ENCODE measurements at places on chromosomes 1 and 21. TPM values are rescaled to one million over a fixed set of nuclear protein-coding genes. Genes with fewer than 3 reads are reported as not detected.

Gene FAM72D
- not detected for total RNA-seq

DNA sequence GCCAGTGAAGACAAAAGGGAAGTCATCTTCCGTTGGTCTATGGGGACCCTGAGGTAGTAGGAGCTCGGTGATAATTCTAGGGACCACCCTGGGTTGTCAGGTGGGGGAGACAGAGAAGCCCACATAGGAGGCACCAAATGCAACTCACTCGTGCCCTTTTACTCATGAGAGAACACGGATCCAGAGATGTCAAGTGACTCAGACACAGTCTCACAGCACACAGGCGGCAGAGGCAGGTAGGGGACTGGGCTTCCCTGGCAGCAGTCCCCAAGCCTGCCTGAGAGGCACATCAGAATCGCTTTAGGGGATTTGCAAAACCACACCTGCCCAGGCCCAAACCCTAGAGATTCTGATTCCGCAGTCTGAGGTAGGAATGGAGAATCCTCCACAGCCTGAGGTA, 31.3 kb upstream of the RUNX3 start:
- DNase-seq, result no peak

Gene EXTL1
- total RNA-seq, result not detected

GRCh38 chr1:223074445-223075300, 68.4 kb downstream of the TLR5 start:
- DNase-seq, result no peak

DNA sequence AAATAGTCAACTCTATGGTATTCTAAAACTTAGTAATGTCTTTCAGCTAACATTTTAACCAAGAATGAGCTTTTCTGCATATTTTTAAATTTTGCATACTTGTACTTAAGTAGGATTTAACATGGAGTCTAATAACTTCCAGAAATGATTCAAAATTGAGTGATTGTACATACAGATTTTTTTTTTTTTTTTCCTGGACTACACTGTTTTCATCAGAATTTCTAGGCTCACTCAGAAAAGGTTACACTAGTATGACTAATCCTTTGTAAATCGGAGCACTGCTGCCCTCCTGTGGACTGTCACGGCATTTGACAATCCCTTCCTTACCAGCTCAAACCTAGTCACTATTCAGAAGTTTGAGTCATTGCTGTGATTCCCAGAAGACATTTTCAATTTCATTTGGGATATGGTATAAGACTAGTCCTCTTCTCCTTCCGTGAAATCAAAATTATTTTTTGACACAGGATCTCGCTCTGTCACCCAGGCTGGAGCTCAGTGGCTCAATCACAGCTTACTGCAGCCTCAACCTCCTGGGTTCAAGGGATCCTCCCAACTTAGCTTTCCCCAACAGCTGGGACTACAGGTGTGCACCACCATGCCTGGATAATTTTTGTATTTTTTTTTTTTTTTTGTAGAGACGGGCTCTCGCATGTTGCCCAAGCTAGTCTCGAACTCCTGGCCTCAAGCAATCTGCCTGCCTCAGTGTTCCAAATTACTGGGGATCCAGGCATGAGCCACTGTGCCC, 45.5 kb downstream of the CD46 start:
- DNase-seq, result peak; percentile 84

DNA sequence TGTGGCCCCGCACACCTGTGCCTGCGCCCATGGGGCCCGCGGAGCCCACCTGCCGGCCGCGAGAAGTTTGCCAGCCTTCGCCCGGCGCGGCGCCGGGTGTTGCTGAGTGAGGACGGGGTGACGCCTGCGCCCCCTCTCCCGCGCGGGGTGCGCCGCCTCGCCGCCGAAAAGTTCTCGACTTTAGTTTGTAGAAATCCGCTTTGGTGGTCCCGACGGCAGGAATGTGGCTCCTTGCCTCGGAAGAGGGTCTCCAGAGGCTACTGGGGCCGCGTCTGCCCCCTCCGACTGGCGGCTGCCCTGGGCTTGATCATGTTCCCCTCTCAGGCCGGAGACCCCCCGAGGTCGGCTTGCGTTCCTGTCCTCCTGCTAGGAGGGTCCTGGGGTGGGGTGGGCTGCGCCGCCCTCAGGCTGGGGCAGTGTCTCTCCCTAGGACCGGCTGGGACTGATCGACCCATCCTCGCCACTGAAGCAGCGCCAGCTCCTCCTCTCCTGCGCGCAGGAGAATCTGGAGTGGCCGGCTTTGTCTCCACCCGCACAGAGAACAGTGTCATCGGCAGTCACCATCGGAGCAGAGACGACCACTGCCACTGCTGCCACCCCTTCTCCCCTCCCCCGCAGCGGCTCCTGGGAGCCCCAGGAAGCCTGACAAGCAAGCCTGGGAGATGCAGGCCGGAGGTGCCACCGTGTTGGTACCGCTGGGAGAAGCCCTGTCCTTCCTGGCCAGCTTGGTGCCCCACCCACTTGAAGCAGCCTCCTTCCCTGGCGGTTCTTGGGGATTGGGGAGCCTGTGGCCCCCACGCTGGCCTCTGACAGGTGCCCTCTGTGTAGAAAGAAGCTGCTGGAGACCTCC, 553 bp upstream of the SLC30A2 start:
- DNase-seq, result no peak

Gene FCGR1A
- total RNA-seq, result 37.1 TPM

Gene ANKRD35
- total RNA-seq, result 9.6 TPM

DNA sequence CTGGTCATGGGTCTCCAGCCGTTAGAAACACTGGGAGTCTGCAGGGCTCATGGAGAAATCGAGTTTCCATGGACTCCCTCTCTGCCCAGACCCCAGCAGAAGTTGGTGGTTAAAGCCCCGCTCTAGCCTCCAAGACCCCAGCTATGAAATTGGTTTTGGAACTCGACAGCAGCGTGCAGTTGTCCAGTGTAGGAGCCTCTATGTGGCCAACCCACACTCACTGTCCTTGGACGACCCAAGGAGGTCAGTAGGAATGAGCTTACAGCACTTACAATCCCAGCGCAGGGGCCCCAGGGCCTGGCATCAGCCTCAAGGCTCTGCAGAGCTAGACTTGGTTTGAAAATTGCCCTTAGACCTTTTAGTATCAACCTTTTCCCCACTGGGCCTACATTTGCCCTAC, 3.2 kb upstream of the PRDM16 start:
- no peak for DNase-seq

Gene CYP4Z1
- 3.9 TPM for total RNA-seq

Gene KCNT2
- total RNA-seq, result 23.6 TPM

DNA sequence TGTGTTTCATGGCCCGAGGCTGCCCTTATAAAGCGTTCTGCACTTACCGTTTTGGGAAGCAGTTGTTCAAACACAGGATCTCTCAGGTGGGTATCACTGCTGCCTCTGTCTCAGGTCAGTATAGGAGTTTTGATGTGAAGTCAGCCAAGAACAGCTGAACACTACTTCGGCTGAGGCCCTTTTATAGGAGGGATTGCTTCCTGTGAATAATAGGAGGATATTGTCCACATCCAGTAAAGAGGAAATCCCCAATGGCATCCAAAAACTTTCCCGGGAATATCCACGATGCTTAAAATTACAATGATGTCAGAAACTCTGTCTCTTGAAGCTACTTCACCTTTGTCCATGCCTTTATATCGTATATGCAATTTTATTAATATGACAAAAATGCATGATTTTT, at the start of gene SELE:
Gene SELE (minus strand): TSS at position 156 of the 400 bp plus-strand sequence. CDS start 467 bp downstream, outside the sequence.
- DNase-seq, result no peak

GRCh38 chr1:36652586-36652985, 169.9 kb upstream of the CSF3R start:
- no peak for DNase-seq

- DNase-seq, result no peak
Observed at GRCh38 chr1:4650481-4650880, 3.9 kb upstream of the AJAP1 start.

DNA sequence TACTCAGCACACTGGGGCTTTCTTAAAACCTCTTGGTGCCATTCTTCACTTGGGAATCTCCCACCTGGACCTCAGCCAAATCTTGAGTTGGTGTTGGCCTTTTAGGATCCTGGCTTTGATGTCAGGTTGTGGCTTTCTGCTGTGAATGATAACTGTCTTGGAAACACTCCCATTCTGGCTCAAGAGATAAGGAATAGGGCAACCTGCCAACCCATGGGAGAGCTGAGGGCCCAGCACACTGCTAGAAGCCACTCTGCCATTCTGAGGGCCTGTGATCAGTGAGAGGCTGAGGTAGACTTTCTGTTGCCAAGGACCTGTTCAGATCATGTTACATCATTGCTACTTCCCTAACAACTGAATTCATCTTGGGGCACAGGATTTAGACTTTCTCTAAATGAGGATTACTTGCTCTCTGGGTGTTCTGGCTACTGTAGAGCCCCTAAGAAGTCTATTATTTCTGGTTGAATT, 45.8 kb downstream of the TTC39A start:
- DNase-seq, result no peak

DNA sequence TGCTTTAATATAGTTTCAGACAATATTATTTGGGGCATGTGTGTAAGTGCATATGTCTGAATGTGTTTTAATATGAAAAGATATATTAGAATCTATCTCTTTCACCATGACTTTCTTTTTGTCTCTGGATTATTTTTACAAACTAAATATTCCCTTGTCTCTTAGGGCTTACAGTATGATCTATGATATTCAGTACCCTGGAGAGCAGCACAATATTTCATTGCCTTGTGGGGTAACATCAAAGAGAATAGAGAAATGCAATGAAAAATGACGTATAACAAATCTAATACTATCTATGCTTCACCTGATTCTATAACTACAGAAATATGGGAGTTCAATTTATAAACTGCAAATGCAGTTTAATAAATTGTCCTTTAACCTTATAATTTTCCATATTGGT, 2084.5 kb downstream of the MRPL39 start:
- DNase-seq, result no peak

Gene DPT
- 60.7 TPM for total RNA-seq

GRCh38 chr1:107740579-107740978, 224.4 kb downstream of the VAV3 start:
- DNase-seq, result no peak

Gene MSH4
- total RNA-seq, result 0.27 TPM

GRCh38 chr1:200916681-200917080, 22.0 kb downstream of the INAVA start:
- no peak for DNase-seq

DNA sequence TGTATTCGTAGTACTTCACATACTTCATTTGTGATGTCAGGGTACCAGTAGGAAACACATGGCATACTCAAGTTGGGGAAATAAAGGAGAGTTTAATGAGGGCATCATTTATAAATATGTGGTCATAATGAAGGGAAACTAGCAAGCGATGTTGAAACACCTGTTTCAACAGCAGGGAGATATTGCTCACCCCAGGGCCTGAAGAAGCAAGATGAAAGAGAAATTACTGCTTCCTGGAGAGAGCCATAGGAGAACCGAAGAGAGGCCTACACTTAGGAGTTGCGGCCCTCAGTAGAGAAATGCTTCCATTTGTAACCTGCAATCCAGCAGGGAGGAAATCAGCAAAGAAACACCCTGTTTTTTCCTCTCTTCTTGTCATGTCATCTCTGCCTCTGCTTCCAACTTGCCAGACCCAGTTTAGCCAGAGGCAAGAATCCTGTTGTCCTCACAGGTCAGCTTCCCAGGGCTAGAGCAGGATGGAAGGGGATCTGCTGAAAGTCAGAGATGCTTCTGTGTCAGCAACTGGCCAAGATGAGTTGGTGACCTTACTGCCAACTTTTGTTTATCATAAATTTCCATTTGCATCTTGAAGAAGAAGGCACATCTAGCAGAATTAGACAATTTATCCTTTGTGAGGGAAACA, 67.6 kb upstream of the TSPAN2 start:
- DNase-seq, result no peak

DNA sequence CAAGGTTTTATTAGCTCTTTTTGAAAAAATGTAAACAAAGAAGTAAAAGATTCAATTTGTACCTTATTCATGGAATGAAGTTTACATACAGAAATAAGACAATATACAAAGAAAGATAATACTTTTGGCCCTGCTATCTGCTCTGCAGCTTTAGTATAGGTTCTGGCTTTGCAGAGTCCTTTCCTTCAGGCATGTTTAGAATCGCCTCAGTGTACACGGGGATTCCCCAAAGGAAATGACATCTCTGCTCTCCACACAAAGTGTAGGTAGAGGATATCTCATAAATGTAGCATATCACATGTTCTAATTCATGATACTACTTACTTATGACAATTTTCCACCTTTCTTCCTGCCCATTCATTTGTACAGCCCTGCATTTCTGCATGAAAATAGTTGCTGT, 222.6 kb upstream of the DPYD start:
- no peak for DNase-seq

All from thoracic aorta (tissue), 2 donors.